Stimulated activated CD4-positive, alpha-beta T cell treated with anti-CD3 and anti-CD28 coated beads, Interleukin-2, amount 100 ng/mL, for 24 hours (primary cell): ENCODE measurements at places on chromosomes 2 and 18.

- no peak for DNase-seq
Measured at GRCh38 chr18:78901923-78902794, 77.5 kb upstream of the SALL3 start.

DNA sequence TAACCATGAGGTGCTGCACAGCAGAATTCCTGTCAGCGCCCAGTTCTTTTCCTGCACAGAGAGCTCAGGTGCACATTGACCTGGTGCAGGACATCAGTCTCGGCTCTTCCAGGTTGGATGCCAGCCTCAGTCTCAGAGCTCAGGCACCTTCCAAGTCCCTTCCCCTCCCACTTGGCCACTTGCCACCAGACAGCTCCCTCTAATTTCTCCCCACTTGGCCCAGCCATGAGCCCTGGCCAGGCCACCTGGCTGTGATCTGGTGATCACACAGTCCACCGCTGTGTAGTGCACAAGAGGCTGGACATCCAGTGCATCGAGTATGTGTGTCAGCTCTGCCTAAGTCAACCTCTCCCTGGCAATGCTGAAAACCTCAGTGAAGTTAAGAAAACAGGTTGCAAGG is 336.6 kb upstream of the MYT1L start:
- no peak for DNase-seq

DNA sequence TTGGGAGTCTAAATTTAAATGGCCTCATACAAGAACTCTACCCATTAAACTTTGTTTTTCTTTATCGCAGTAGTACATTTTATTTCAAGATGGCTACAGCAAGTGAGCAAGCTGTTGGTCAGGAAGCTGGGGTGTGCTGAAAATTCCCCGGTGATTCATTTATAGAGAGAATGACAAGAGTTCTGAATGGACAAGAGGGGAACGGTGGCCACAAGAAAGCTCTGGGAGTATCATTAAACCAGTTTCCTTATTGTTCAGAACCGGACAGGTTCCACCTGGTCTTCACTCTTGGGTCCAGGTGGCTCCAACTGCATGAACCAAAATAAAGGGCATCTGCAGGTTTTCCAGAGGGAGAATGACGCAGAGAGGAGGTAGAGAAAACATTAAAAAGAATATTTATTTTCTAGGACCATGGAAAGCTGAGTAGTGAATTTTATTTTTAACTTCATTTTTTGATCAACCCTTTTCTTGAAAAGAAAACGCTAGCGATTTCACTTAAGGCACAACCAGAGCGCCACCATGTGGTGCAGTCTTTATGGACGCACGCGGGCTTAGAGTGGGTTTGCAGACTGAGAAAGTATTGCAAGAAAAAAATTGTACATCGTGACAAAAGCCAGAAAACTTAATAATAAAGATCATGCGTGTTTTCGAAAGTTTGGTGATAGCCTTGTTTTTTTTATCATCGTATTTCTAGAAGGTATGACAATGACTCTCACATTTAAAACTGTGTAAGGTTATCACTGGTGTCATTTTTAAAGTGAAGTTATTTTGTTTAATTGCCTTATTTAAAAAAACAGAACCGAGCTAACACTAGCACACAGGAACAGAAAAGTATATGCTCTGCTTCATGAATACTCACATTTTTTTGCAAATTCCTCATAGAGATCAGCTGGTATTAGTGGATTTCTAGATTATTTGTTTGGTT is 97.9 kb upstream of the NOL4 start:
- no peak for DNase-seq

GRCh38 chr2:206790311-206790935 is 25.0 kb downstream of the FASTKD2 start:
- DNase-seq = no peak

DNA sequence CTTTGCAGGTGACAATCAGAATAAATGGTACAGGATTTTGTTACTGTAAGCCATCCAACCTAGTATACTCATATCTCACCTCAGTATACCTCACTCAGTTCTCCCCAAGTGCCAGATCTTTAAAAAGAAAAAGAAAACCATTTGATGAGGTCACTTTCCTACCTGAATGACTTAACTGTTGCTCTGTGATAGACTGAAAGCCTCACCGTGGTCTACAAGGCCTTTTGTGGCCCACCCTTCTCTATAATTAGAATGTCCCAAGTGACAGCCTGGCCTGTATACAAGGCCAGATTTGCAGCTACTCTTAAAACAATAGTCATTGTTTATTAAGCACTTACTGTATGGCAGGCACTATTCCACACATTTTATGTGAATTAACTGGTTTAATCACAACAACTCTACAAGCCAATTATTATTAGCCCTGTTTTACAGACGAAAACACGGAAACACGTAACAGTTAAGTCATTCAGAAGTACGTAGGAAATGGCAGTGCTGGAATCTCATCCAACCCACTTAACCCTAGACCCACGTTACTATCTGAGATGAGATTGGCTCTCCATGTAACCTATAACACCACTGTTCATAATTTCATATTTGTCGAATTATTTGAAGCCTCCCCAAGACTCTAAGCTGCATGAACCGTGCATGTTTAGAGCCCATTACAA is 28.3 kb downstream of the PKP4 start:
- DNase-seq = no peak

DNA sequence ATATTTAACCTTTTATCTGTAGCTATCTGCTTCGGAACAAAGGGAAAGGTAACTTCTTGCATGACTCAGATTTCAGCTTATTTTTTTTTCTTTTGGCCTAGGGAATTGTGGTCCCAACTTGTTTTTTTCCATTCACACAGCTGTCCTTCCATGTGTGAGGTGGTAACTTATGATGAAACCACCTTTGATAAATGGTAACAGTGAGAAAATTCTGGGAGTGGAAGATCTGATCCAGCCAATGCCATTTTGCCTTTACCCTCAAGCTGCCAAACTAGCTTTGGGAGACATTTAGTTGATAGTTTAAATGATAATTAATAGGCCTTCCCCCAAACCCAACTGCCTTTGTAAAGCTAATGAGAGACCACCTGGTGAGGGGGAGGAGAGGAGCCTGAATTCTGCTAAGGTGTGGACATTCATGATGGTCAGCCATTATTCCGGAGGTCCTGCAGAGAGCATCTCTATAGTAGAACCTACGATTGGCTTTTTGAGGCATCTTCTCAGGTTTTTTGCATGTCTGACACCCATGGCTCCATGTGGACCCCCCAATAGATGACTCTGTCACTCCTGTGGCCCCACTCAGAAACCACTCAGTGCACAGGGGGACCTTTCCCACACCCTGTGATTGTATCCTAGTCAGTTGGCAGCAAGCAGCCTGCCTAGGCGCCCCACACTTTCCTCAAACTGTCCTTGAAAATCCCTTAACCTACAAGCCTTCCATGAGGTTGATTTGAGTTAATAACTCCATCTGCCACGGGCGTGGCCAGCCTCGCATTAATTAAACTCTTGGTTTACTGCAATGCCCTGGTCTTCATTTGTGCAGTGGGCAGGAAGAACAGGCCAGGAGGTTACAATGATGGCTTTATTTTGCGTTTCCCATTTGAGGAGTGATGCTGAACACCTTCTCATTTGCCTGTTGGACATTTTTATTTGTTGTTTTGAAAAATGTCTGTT is 263.5 kb upstream of the PXDN start:
- DNase-seq = no peak

GRCh38 chr2:77210725-77211124 is 311.5 kb downstream of the LRRTM4 start:
- no peak for DNase-seq

DNA sequence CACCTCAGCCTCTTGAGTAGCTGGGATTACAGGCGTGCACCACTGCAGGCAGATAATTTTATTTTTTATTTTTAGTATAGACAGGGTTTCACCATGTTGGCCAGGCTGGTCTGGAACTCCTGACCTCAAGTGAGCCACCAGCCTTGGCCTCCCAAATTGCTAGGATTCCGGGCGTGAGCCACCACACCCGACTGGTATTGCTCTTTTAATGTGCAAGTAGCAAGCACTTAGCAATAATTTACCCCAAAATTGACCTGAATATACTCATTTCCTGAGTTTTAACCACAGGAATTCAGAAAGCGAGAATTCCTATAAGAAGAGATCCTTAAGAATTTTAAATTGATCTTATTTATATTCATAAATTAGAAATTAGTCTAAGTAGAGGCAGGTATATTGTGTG is 169.1 kb downstream of the CDH2 start:
- DNase-seq = no peak

DNA sequence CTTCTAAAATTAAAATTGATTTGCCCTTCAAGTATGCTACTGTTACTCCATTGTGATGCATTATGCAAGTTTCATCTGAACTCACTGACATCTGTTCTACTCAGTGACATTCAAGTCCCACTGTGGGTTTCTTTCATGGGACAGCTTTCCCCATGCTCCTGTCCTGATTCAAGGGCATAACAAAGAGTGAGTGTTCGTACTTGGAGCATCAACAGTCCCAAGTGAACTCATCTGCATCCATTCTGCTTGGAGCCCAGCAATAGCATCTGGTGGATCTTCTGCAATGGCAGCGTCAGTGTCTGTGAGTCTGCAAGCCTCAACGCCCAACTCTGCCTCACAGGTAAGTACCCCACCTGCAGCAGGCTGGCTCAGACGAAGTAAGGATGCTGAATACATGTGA is 27.5 kb downstream of the BUB1 start:
- DNase-seq = no peak

DNA sequence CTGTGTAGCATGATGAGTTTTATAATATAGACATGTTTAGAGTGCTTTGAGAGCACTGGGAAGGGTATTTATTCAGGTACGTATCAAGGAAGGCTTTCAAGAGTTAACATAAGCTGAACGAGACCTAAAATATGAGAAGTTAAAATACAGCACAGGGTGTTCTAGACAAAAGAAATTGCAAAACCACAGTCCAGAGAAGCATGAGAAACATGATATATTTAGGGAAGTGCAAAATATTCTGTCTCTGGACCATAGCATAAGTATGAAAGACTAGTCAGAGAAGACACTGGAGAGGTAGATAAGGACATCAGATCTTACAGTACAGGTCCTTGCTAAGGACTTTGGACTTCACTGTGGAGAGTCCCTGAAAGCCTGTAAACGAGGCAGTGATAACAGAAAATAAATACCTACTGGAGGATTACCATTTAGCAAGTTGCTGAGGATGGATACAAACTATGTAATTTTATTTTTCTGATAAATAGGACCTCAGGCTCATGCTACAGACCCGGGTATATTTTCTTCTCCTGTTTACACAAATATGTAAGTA is 43.7 kb downstream of the FSIP2 start:
- DNase-seq = no peak

DNA sequence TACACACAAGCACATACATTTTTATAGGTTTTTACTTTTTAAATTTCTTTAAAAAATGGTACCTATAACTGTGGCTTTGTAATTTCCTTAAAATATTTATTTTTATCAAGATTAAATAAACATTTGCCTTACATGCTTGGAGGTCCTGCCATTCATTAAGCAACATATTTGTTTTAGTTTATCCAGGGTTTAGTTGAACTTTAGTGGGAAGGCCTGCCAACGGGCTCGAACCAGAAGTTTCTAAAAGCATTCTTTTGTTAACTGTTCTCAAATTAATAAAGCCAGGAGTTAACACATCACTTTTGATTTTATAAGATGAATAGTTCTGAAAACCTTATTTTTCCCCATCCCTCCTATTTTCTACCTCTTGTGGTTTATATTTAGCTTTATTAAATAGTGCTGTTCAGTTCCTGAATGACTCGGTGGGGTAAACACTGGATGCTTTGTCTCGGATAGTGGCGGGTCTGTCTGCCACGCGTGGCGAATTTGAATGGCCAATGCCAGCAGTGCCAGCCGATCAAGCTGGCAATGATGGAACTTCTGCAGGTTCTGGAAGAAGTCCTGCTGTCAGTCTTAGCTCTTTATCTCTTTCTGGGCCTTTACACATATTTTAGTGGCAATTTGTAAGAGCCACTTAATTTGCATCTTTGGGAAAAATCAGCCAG is 32.2 kb downstream of the SH3YL1 start:
- DNase-seq = no peak

DNA sequence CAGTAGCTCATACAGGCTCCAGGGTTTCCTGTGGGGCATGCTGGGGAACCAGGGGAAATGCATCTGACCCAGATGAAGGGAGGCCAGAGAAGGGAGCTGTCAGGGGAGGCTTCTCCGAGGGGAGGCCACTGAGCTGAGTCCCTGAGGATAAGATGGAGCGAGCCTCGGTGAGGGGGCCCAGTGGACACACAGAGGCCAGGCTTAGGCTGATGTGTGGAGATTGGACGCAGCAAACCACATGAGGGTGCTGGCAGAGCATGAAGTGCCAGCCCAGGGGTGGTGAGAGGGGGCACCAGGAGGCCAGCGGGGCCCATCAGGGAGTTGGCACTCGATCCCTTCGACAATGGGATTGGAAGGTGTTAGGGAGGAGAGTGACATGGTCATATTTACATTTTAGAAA is 235.0 kb downstream of the KLHL29 start:
- DNase-seq = no peak

DNA sequence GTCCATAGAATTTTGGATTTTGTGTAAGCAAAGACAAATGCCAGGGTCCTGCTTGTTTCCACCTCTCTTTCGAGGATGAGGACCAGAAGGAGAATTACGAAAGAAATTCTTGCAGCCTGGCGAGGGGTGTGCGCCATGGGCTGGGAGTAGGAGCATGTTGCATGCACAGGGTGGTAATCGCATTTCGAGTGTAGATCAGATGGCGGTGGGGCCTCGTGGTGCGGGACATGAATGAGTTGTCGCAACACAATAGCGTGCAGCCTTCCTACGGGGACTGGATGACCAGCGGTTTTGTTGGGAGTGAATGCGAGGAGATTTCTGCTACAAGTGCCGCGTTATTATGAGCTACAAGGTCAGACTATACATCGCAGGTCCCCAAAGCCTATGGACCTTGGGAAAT is 4.2 kb upstream of the EN1 start:
- no peak for DNase-seq

GRCh38 chr2:73072129-73072395 is 550 bp upstream of the SFXN5 start:
- no peak for DNase-seq

GRCh38 chr2:104473546-104473945 is 380.4 kb upstream of the POU3F3 start:
- DNase-seq = no peak

GRCh38 chr2:138760676-138761075 is 19.5 kb downstream of the NXPH2 start:
- no peak for DNase-seq

- no peak for DNase-seq
Measured at GRCh38 chr2:133660510-133660909, 92.2 kb upstream of the NCKAP5 start.

DNA sequence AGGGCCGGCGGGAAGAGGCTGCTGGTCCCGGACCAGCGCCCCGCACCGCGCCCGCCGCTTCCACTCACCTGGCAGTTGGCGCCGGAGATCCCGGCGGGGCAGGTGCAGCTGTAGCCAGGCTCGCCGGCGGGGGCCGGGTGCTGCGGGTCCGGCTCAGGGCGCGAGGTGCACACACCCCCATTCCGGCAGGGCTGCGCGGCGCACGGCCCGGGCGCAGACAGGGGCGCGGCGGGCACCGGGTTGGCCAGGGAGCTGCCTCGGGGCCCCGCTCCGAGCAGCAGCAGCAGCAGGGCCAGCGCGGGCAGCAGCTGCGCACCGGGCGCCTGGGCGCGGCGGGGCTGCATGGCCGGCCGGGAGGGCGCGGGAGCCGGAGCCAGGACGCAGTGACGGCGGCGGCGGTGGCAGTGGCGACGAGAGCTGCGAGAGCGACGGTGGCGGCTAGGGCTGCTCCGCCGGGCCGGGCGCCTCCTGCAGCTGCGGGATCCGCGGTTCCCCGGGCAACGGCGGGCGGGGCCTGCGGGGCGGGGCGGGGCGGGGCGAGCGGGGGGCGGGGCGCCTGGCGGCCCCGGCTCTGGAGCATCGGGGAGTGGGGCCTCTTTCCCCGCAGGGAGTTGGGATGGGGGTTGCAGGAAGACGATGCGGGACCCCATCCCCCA is at the start of gene DNER:
Gene DNER, minus strand, starts transcription at position 476 of the 656 bp plus-strand sequence. Its CDS starts 132 bp downstream, at position 344.
- DNase-seq = peak; percentile 43

- DNase-seq = no peak
Measured at GRCh38 chr2:46686811-46687210, 207.4 kb downstream of the TMEM247 start.
